Non-pigmented ciliary epithelial cell (primary cell): ENCODE measurements at places on chromosomes 12 and 14.

- no peak for DNase-seq
Observed at GRCh38 chr12:104683831-104684503, 227.2 kb downstream of the CHST11 start.

DNA sequence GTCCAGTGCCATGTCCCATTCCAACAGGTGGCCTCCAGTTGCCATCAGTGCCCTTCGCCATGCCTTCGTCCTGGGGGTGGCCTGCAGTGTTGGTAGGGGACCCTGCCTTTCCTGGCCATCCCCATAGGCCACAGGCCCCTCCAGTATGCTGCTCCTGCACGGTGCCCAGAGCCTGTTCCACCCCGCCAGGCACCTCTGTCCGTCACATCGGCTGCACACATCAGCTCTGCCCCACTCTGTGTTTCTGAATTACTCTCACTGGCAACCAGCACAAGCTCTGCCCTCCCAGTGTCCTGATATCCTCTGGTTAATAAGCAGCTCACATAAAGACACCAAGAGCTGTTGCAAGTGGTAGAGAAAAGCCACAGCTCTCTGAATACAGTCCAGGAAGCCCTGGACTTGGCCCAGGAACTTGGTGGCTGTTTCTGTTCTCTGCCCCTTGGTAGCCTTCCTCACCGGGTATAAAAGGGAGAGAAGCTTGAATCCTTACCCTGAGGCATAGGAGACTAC lies 31.3 kb upstream of the ATP2A2 start:
- no peak for DNase-seq

DNA sequence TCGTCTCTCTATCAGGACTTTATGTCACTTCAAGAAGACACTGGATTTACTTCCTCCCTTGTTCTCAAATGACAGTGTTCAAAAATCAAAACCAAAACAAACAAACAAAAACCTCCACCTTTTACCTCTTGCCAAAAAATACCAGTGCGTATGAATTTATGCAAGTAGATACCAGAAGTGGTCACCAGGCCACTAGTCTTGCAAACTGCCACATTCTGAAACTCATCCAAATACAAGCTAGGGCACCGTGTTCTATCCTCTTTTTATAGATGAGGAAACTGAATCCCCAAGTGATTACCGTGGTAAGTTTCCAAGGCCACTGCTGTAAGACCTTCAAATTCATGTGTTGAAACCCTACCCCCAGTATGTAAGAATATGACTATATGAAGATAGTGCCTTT lies 343.9 kb upstream of the KITLG start:
- DNase-seq = no peak

DNA sequence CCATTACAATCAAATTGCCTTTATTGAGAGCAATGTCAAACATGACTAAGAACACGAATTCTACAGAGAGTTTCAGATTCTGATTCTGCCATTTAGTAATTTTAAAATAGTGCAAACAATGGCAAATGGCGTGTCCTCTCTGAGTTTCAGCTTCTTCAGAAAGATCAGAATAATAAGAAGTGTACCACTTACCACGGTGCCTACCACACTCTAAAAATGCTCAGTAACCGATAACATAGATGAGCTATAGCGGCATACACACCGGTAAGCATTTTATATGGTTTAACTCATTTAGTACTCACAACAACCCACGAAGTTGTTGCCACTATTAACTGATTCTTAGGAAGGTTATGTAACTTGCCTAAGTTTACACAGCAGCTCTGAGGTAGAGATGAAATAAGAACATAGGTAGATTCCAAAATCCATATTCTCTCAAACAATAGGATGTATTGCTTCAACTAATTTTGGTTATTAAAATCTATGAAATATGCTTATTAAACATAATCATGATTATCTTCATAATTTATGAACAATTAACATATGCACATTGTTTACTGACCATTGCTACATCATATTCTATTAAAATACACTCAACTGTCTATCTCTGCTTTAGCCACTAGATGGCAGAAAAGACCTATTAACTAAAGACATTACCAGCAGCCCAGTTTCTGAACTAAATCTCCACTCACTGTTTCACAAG lies 38.3 kb downstream of the SLC6A15 start:
- no peak for DNase-seq

GRCh38 chr12:41983394-41983793 lies 161.3 kb downstream of the GXYLT1 start:
- DNase-seq = no peak

DNA sequence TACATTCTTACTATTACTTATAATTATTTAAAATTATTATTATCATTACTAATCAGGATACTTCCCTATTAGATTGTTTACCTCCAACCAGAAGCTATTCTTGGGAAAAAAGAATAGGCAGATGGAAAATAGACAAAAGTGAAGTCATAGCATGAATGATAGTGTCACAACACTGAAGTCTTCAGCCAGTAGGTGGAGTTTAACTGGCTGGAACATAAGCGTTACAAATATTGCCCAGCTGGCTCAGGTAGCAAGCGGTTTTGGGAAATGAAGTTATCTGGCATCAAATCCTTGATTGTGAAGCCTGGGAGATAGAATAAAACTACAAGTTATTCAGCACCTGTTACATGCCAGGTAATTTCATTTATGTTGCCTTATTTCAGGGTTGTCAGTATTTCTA lies 762.9 kb downstream of the C12orf50 start:
- DNase-seq = no peak

- peak; percentile 38 for DNase-seq
Observed at GRCh38 chr12:51823875-51824565, 24.5 kb downstream of the FIGNL2 start.
